ENCODE measurements at places on chromosomes 2 and 18. TPM values are rescaled to one million over a fixed set of nuclear protein-coding genes. Genes with fewer than 3 reads are reported as not detected.

The GPR17 gene
- 0.36 TPM for total RNA-seq

The INHA gene
- 0.36 TPM for total RNA-seq

The ME2 gene
- total RNA-seq = 65.2 TPM

The FOXI3 gene
- total RNA-seq = not detected

The NOSTRIN gene
- total RNA-seq = 6.0 TPM

The DSG1 gene
- total RNA-seq = not detected

The IKZF2 gene
- 5.5 TPM for total RNA-seq
